ENCODE measurements at places on chromosomes 13 and 19. TPM values are rescaled to one million over a fixed set of nuclear protein-coding genes. Genes with fewer than 3 reads are reported as not detected.

DNA sequence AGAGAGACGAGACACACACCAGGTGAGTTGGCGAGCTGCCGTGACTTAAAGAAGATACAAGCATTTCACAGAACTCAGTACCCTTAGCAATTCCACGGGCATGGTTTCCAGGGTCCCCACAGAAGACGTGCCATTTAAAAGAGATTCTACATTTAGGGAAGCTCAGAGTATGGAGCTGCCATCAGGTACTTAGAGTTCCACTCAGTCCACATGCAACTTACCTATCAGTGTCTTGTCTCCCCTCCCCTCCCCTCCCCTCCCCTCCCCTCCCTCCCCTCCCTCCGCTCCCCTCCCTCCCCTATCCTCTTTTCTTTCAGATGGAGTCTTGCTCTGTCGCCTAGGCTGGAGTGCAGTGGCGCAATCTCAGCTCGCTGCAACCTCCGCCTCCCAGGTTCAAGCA lies 12.2 kb downstream of the ZNF30 start:
- DNase-seq, result no peak

Gene CEACAM1
- total RNA-seq, result 4.3 TPM

DNA sequence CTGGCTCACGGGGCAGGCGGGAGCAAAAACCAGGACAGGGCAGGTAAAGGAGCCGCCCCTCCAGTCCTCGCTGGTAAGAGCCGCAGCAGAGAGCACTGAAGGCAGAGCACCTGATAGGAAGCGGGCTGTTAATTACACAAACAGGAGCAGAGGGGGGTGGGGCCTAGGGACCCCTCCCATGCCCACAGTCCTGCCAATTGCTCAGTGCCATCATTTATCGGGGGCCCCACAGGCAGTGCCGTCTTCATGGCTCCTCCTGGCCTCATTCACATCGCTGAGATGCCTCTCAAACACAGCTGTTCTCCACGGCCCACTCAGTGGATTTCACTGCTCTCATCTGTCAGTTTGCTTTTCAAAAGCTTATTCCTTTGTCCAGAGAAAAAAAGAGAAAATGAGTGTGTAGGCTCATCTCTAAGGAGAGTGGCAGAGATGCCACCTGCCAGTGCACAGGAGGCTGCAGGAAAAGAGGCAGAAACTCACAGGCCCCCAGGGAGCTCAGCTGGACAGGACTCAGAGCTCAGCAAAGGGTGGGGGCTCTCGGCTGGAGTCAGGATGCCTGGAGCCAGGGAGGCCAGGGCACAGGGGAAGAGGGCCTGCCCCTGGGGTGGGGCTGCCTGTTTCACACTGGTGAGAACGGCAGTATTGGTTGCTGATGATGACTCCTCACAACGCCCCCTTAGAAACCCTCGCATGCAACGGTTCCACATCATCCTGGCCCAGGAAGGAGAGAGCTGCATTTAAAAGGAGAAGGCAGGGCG lies 174.6 kb downstream of the COL4A1 start:
- no peak for DNase-seq

DNA sequence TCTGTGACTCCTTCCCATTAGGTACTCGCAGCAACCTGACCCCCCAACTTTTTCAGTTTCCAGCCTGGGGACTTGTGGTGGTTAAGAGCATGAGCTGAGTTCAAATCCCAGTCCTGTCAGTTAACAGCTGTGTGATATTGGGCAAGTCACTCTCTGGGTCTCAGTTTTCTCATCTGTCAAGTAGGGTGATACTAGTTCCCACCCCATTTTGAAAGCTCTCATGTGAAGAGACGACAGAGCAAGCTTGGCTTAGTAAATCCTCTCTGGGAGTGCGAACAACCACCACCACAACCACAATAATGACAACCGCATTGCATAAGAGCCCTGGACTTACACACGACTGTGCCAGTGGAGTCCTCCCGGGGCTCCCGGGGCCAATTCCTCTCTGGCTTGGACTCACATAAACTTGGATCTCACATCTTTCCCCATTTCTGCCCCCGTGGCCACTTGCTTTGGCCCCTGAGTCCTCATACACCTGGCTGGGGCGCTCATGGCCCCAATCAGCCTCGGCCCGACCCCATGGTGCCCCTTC lies 454 bp downstream of the BLVRB start:
- DNase-seq, result no peak

- peak; percentile 75 for DNase-seq
These were observed 14.3 kb downstream of the ZBTB7A start for GRCh38 chr19:4052114-4052992.

Gene RFPL4AL1
- not detected for total RNA-seq

DNA sequence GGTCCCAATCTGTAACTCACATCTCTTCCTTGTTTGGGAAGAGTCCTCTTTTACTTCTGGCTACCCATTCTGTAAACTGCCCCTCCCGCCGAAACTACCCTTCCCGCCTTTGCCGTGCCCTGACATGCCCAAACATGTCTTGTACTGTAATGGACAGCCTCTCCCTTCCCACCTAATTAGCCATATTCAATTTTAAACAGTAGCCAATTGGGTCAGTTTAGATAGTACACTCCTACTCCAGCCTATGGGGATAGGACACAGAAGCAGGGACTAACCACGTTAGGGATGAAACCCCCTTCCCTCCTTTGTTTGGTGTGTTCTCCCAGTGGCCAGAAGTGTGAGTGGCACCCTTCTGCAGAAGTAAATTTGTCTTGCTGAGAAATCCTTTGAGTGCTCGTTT lies 34.2 kb downstream of the SACS start:
- DNase-seq, result no peak

Gene ARID3A
- 6.7 TPM for total RNA-seq

Gene CPB2
- total RNA-seq, result not detected

Data from Right ventricle myocardium inferior (tissue), 1 donor.